ENCODE measurements at places on chromosomes 7 and 10.

DNA sequence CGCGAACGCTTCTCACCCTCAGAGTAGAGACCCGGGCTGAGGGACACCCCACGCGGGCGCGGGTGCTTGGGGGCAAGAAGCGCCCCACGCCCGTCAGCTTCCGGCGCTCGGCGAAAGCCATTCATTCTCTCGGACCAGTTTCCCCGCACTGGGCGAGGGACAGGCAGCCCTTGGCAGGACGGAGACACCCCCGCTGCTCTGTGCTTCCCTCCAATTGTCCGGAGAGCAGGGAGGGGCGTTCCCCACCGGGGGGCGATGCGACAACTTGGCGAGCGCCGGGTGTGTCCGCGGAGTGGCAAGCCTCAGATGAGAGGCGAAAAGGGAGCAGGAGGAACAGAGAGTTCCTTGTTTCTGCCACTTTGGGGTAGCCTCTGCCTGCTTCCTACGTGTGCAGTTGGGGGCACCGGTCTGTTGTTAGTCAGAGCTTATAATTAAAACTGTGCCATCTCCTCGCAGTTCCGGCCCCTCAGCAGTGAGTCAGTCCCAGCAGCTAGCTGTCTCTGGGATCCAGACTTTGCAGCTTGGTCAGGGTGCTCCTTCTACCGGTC is 1.7 kb downstream of the GPR158 start:
- no peak for DNase-seq

DNA sequence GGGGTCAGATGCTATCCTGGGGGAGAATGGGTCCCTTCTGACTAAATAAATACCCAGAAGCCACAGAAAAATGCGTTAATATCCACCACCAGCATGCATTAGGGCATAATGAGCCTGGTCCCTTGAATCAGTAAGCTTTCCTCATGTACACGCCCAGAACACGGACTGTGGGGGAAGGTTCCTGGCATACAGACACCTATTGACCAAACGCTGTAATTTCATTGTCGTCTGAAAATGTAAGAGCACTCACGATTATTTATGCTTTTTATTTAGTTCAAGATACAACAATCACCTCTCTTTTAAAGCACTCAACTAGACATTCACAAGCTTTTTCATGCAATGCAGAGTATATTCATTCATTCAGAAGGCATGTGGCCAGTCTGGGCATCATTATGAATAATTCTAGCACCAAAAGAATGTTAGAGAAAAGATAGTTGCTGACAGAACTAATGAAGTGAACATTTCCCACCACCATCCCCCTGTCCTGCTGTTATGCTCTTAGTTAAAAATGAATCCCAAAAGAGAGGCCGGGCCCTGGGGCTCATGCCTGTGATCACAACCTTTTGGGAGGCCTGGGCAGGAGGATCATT is 101.0 kb downstream of the SVIL start:
- DNase-seq, result no peak

GRCh38 chr10:113965683-113966082 is 78.0 kb upstream of the ADRB1 start:
- DNase-seq, result no peak

- no peak for DNase-seq
Observed at GRCh38 chr10:73922864-73923133, 11.9 kb downstream of the PLAU start.

DNA sequence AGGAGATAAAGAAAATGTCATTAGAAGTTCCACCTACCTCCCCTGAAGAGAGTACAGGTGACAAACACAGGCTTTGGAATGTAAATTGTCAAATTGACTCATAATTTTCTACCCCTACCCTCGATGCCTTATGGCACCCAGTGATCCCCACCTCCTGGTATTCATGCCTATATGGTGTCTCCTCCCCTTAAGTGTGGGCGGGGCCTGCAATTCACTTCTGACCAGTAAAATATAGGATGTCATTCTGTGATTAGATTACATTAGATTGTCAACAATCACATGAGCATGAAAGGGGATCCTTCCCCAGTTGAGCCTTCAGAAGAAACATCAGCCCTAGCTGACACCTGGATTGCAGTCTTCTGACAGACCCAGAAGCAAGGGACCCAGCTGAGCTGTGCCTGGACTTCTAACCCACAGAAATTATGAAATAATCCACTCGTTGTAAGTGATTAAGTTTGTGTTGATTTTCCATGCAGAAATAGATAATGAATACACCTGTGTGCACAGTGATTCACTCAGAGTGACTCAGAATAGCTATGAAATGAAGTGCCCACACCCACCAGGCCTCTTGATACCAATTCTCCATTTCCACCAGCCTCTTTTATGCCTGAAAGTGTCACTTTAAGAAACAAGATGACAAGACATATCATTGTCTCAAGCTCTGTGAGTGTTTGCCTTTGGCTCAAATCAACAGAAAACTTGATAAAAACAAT is 8.5 kb upstream of the SLC39A12 start:
- no peak for DNase-seq

DNA sequence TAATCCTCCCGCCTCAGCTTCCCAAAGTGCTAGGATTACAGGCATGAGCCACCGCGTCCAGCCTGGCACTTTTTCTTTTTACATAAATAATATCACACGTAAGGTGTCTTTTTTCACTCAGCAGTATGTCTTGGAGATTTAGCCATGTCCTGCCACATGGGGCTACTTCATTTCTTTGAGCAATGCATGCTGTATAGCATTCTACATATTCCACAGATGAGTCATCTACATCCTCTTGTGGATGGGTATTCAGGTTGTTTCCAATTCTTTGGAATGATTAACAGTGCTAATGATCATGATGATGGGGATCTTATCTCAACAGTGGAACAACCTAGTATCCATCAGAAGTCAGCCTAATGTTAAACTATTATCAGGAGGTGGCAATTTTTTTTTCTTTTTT is 50.8 kb downstream of the ZNF503 start:
- DNase-seq, result peak; percentile 62

DNA sequence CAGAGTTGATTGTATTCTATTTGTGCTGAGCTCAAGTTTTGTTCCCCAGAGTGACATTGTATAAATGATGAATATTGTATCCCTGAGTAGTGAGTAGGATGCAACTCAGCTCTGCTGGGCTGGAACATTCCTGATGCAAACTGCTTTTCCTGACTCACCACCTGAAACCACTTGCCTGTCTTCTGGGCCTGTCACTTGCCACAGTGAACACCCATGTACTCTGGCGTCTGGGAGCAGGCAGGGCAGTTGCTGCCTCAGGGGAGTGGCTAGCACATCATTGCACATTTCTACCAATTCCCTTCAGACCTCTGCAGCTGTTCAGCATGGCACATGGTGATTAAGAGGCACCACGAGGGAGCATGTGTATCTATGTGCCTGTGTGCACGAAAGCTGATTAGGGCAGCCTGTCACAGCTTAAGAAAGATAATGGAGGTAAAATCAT is 157.3 kb downstream of the SND1 start:
- DNase-seq, result no peak

- DNase-seq, result no peak
Observed at GRCh38 chr10:84540617-84541288, 212.4 kb downstream of the CCSER2 start.

DNA sequence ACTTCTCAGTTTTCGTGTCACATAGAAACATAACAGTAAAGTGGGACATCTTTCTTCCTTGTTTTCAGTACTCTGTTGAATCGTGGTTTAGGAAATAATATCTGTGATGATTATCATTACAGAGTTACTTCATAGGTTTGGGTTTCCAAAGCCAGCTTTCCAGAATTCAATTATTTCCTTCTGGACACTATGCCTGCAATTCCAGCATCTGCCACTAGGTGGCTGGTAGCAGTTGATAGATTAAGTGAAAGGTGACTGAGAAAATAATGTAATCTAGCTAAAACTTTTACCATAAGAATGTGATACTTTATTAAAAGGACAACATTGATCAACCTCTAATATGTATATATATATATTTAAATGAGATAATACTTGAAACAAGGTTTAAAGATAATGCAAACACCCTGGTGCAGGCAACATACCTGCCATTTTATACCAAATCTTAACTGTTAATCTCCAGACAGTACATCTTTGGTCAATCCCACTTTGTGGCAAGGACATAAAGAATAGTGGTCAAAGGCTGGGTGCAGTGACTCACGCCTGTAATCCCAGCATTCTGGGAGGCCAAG is 102.6 kb downstream of the SH3PXD2A start:
- no peak for DNase-seq

DNA sequence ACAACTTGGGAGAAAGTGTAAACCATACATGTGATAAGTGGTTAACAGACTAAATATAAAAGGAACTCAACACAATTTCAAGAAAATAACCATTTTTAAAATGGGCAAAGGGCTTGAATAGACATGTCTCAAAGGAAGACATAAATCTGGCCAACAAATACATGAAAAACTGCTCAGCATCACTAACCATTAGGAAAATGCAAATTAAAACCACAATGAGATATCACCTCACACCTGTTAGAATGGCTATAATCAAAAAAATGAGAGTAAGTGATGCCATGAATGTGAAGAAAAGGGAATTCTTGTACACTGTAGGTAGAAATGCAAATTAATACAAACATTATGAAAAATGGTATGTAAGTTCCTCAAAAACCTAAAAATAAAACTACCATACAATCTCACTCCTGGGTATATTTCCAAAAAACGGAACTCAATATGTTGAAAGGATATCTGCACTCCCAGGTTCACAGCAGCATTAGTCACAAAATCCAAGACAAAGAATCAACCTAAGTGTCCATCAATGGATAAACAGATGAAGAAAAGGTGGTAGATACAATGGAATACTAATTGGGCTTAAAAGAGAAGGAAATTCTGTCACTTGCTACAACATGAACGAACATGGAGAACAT is 5.6 kb downstream of the SNX13 start:
- DNase-seq, result no peak

- DNase-seq, result no peak
Observed at GRCh38 chr10:33571616-33572015, 237.1 kb upstream of the NRP1 start.

GRCh38 chr10:88670497-88670896 is 6.3 kb downstream of the LIPF start:
- DNase-seq, result no peak

DNA sequence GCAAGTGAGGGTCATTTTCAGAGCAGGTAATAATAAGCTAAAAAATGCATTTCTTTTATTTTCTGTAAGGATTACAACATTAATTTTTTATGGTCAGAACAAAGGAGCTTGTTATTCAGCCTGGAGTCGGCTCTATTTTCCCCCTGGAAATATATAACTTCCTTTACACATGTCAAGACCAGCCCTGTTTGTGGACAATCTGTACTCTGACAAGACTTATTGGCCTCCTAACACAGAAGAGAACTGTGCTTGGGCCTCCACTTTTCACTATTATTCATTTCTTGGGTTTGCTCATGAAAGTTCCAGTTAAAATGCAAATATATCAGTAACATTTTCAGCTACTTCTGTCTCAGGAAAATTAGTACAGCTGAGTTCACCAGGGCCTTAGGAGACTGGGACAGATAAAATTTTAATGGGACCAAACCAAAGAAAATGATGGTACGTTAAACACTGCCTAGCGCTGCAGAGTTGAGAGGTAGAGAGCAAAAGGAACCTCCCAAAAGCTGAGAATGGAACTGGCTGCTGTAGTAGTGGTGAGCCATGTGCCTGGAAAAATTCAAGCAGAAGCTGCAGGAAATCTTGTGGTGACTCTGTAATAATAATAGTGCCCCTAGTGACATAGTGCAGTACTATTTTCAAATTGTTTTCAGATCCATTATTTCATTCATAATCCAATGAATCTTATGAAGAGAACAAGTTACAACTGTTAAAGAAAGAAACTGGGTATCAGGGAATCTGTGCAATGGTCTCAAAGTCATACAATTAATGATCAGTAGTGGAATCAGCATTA is 227.2 kb upstream of the KIAA1217 start:
- no peak for DNase-seq

DNA sequence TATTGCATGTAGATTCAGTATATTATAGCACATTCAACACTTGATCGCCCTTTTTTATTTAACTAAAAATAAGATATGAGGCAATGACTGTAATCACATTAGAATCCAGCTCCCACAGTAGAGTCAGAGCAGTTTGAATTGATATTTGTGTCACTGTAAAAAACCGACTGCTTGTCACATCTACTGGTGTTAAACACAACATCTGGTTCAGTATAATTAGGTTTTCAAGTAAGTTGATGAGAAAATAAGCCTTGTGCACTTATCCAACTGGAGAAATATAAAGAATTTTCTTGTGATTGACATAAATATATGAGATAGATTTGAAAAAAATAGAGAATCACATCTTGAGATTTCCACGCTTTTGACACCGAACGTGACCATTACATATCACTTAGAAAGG is 69.0 kb downstream of the CHRM2 start:
- no peak for DNase-seq

GRCh38 chr10:15821046-15821683 is 39.1 kb downstream of the MINDY3 start:
- DNase-seq, result no peak

DNA sequence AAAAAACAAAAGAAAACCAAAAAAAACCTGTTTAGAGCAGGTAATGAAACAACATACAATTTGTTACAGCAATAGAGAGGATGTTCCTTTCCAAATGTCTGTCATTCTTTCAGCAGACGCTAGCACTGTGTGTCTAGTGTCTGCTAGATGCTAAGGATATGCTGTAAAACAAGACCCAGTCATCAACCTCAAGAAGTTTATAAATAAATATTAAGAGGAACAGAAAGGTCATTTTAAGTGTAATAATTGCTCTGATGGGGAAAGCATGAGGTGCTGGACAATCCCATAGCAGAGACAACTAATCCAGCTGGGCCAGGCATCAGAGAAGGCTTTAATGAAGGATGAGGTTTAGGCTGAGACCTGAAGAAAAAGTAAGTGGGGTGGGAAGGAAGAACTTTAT is 23.3 kb upstream of the ASCC1 start:
- no peak for DNase-seq

DNA sequence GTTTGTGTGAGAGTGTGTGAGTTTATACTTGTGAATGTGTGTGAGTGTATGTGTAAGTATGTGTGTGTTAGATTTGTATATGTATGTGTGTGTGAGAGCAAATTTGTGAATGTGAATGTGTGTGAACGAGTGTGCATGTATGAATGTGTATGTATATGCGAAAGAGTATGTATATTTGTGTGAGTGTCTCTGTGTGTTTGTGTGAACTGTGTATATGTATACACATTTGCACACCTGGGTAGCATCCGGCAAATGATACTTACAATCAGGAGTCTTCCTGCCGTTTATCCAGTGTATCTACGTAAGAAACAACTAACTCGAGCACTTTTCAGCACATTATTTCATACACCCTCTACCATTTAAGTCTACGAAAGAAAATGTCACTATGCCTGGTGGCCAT is 487.4 kb downstream of the TNS3 start:
- DNase-seq, result no peak

Measured in fibroblast of skin of left biceps (primary cell).